ENCODE measurements at places on chromosomes 5 and 9. TPM values are rescaled to one million over a fixed set of nuclear protein-coding genes. Genes with fewer than 3 reads are reported as not detected.

- DNase-seq = no peak
These were observed 88.7 kb downstream of the PIP5K1B start for GRCh38 chr9:68793605-68794343.

DNA sequence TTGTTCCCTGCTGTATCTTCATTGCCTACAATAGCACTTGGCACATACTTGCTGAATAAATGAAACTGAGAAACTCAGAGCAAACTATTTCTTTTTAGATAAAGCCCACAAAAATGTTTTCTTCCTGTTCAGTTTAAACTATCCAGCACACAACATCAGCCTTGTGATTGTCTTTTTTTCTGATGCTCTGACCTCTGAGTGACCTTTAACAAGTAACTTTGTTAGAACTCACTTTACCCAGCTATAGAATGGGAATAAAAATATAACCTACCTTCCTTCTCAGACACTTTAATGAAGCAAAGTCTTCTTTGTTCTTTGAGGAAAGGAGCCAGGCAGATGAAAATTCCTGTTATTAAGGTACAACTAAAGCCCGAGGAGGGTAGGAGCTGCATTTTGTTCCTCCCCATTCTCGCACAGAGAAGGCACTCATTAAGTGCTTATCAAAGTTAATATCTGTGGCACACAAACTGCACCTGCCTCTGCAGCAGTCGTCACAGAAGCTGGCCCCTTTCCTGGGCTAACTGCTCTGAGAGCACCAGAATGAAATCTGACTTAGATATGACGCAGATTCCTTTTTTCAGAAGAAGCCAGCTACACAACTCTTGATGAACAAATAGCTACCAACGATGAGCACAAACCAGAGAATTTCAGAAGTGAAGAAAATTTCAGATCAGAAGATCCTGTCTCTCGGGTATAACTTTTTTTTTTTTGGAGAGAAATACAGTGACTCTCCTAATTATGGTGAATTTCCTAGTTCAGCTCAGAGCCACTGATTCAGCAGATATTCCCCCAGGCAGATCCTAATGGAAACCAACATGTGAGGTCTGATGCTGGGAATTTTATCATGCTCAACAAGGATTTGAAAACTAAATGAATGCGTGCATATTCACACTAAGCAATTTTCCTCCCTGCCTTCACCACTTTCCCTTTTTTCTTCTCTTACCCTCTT, 31.0 kb upstream of the NR3C1 start:
- no peak for DNase-seq

DNA sequence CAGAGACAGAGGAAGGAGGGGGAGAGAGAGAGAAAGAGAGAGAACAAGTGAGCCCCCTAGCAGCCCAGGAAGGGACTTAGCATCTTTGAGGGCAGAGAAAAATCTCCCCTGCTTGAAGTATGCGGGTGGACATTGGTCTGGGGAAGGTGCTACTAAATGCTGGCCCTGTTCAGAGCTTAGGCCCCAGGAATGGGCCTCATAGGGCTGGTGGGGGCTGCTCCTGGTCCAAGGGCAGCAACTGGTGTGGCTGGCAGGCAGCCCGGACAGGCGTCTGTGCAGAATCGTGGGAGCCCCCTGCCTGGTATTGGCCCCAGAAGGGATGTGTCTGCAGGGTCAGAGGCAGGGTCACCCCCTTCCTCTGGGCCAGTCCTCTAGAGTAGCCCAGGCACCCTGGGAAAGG, 47.8 kb upstream of the SUSD3 start:
- DNase-seq = no peak

- DNase-seq = peak; percentile 100
These were observed 28.1 kb upstream of the F2RL1 start for GRCh38 chr5:76790632-76791290.

DNA sequence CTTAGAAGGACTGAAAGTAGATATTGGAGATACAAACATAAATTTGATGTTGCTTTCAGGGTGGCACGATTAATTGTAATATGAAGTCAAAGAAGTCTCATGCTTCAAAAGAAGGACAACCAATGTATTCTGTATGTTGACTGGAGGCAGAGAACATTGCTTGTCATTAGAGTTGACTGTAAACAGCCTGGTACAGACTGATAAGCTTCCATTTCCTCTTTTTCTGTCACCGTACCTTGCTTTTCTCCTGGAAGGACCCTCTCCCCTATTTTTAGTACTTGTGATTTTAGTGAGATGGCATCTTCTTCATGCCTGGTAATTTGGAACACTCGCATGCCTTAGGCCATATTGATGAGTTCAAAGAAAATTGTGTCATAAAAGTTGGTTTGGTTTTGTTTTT, 809.4 kb downstream of the PRELID2 start:
- DNase-seq = no peak

GRCh38 chr9:20478786-20479185, 143.5 kb downstream of the MLLT3 start:
- DNase-seq = no peak

DNA sequence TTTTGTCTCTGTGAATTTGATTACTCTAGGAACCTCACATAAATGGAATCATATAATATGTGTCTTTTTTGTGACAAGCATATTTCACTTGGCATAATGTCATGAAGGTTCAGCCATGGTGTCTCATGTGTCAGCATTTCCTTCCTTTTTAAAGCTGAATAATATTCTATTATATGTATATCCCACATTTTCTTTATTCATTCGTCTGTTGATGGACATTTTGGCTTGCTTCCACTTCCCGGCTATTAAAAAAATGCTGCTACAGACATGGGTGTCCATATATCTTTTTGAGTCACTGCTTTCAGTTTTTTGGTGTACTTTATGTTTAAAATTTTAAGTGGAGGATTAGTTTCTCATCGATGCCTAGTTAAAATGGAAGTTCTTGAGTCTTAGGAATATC, 59.8 kb upstream of the C5orf63 start:
- DNase-seq = no peak

DNA sequence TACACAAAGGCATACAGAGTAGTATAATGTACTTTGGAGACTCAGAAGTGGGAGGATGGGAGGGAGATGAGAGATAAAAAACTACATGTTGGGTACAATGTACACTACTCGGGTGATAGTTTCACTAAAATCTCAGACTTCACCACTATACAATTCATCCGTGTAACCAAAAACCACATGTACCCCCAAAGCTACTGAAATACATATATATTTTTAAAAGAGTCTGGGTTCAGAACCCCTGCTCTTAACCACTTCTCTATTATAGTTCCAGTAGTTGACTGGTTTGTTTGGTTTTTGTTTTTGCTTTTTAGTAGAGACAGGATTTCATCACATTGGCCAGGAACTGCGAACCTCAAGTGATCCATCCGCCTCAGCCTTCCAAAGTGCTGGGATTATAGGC, 22.6 kb downstream of the SGTB start:
- no peak for DNase-seq

- peak; percentile 71 for DNase-seq
These were observed 1149.0 kb downstream of the EFNA5 start for GRCh38 chr5:106521701-106522100.

GRCh38 chr5:80152778-80153177, 103.1 kb downstream of the SERINC5 start:
- DNase-seq = no peak

- DNase-seq = no peak
These were observed 494 bp downstream of the ASTN2 start for GRCh38 chr9:117414220-117414905.

DNA sequence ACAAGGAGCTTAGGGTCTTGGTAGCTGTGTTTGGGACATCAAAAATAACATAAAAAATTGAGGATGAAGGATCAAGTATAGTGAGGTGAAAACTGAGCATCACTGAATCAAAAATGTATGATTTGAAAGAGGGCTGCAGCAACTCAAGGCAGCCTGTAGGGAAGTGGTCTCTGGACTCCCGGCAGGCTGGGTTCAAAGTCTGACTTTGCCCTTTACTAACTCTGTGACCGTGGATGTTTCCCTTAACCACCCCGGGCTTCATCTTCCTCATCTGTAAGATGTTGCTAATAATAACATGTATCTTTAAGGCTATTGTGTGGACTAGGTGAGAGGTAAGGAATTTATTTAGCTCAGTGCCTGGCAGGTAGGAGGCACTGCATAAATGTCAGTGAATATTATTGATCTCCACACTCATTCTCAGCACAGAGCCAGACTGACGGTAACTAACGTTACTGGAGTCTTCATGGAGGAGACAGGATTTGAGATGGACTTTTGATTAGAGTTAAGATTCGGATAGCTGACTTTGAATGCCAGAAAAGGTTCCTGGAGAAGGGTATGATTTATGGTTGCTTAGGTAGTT, 367.3 kb downstream of the NDUFS4 start:
- DNase-seq = no peak

DNA sequence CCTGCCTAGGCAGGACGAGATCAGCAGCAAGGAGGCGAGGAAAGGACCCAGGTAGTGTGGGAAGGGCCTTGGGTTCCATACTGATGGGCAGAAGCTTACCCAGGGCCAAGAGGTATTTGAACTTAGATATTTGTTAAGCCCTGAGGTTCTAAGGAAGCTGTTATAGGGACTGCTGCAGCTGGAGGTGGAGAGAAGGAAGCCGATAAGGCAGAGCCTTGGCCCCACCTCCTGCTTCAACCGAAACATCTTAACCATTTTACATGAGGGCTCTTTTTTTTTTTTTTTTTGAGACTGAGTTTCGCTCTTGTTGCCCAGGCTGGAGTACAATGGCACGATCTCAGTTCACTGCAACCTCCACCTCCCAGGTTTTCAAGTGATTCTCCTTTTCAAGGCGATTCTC, 8.6 kb upstream of the AQP3 start:
- no peak for DNase-seq

DNA sequence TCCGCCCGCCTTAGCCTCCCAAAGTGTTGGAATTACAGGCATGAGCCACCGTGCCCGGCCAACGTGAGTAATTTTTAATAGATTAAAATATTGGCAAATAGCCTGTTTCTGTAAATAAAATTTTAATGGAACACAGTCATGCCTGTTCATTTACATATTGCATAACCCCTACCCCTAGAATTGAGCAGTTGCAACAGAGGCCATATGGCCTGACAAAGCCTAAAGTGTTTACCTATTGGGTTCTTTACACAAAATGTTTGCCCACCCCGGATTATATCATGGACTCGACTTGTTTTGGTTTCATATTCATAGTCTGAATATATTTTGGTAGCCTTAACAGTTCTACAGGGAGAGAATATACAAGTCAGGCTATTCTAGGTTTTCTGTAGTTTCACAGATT, 5.3 kb downstream of the NSA2 start:
- DNase-seq = no peak

Gene TMEM252
- total RNA-seq = not detected

Gene GADD45G
- total RNA-seq = 3.5 TPM

Gene TBC1D2
- 10.2 TPM for total RNA-seq

Gene FBXO4
- 2.5 TPM for total RNA-seq

Gene DOLPP1
- total RNA-seq = 17.9 TPM

Gene CACFD1
- 13.1 TPM for total RNA-seq

Gene ADRB2
- total RNA-seq = 0.64 TPM

Gene SPINK4
- not detected for total RNA-seq

Gene OLFM1
- 5.5 TPM for total RNA-seq

Gene C5orf63
- total RNA-seq = 0.36 TPM

Gene NMUR2
- total RNA-seq = not detected
